Tibial nerve (tissue), 4 donors: ENCODE measurements at places on chromosomes 1 and 21. TPM values are rescaled to one million over a fixed set of nuclear protein-coding genes. Genes with fewer than 3 reads are reported as not detected.

FCRL3 gene
- not detected for total RNA-seq

LAMTOR2 gene
- 32.6 TPM for total RNA-seq

DNA sequence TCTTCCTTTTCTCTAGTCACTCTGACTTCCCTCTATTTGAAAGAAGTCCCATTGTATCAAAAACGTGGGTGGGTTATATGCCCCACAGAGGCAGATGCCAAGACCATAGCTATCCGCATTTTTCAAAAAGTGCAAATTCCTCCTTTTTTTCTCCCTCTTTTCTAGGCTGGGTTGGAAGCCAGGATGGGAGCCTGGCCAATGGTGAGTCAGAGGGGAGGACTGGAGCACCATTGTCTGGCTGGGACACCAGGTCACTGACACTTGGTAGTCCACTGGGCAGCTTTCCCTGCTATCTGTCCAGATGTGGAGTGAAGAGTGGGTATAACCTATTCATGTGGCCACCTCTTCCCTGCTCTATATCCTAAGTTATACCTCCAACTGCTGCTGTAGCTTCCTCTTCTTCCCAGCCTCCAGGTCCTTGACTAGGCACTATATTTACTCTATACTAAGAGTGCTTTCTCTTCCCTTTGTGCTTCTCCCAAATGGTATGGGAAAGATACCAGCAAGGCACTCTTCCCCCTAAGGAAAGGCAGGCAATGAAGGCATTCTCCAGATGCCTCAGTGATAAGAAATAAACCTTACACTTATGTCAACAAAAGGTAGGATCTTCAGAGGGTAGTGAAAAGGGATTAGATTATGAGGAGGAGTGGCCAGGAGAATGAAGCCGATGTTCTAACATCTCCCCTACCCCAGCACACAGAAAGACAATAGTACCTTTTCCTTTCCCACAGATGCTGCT lies 12.9 kb downstream of the PI4KB start:
- peak overlapping the region; percentile 77 for H3K27ac ChIP-seq
- H3K4me3 ChIP-seq: no peak overlapping the region
- H3K36me3 ChIP-seq: peaks cover 39% of the 10 kb centered on the region

- H3K27ac ChIP-seq: no peak overlapping the region
- H3K36me3 ChIP-seq: no peaks in the 10 kb centered on the region
These were observed 64.1 kb downstream of the PLEKHA6 start for GRCh38 chr1:204295671-204296070.

GRCh38 chr21:45033791-45034555 lies 40.4 kb upstream of the ADARB1 start:
- H3K4me3 ChIP-seq: peak overlapping the region; percentile 9
- no peaks in the 10 kb centered on the region for H3K27me3 ChIP-seq
- no peaks in the 10 kb centered on the region for H3K36me3 ChIP-seq
- H3K27ac ChIP-seq: no peak overlapping the region
- DNase-seq: peak; percentile 60
- peaks cover 16% of the 10 kb centered on the region for H3K4me1 ChIP-seq

DNA sequence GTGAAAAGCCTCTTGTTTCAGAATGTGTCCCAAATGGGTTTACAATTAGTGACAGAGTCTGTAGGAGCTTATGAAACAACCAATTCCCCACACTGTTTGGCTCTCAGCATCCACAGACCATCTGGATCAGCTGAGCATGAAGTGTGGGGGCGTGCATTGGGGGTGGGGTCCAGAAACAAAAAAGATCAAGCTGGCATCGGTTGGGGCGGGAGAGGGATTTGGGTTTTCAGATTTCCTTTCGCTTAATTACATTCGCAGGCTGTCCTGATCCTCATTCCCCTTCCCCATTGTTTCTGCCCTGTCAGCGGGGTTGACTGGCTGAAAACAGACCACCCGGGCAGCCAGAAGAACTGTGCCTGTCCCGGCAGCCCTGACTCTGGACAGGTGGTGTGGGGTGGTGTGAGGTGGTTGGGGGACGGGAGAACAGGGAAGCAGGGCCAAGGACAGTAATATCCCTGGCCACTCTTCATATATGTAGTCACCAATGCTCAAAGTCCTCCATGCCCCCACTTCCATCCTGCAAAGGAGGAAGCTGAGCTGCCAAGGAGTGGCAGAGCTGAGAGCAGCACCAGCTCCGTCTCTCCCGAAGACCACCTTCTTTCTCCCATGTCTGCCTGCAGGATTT lies 92.0 kb downstream of the IER5 start:
- DNase-seq: no peak
- no peaks in the 10 kb centered on the region for H3K4me1 ChIP-seq
- peak overlapping the region; percentile 64 for H3K27ac ChIP-seq
- no peaks in the 10 kb centered on the region for H3K27me3 ChIP-seq

DNA sequence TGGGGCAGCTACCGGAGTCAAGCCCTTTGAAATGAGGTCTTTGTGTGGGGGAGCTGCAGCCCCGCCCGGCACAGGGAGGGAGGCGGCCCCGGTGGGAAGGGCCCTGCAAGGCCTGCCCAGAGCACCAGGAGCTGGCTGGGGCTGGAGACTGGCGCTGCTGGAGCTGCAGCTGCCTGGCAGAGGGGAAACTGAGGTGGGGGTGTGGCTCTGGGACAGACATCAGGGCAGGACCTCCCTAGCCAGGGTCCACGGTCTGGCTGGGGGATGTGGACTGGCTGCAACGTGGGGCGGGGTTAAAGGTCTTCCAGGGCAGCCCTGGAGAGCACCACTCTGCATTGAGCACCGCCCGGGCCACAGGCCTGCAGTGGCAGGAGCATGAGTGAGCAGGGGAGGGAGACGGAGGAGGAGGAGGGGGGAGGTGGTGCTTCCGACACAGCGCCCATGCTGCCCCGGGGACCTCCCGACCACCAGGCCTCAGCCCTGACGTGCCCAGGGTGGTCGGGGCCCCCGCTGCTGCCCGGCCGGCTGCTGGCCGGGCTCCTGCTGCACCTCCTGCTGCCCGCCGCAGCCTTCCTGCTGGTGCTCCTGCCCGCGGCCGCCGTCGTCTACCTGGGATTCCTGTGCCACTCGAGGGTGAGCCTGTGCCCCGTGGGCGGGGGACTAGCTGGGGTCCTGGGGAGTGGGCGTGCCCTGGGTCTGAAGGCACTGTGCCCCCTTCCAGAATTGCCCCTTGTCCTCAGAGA lies 4.8 kb upstream of the ANKRD65 start:
- no peak for DNase-seq
- H3K27me3 ChIP-seq: peaks cover 7% of the 10 kb centered on the region
- peak overlapping the region; percentile 16 for H3K4me3 ChIP-seq
- peak overlapping the region; percentile 48 for H3K27ac ChIP-seq

DNA sequence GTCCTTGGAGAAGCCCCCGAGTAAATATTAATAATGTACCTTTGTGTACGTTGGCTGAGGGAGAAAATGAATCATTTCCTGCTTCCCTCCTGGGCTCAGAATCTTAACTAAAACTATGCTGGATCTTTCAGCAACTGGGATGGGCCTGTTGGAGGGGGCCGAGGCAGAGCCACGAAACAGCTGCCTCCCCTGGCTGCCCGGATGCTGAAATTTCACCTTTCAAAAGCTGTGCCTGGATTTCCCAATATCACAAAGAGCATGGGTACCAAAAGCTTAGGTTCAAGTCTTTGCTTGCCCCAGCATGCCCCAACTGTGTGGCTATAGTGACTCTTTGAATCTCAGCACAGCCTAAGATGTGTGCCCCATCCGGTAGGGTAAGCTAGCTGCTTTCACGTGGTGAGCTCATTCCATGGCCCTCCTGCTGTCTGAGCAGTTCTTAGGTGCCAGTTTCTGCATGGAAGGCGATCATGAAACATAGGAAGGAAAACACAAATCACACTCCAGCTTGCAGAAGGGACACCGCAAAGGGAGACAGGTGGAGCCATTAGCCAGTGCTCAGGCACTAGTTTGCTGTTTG lies 473.5 kb downstream of the PTPRU start:
- no peak overlapping the region for H3K27ac ChIP-seq
- no peaks in the 10 kb centered on the region for H3K4me1 ChIP-seq
- no peaks in the 10 kb centered on the region for H3K36me3 ChIP-seq
- no peak overlapping the region for H3K4me3 ChIP-seq

DNA sequence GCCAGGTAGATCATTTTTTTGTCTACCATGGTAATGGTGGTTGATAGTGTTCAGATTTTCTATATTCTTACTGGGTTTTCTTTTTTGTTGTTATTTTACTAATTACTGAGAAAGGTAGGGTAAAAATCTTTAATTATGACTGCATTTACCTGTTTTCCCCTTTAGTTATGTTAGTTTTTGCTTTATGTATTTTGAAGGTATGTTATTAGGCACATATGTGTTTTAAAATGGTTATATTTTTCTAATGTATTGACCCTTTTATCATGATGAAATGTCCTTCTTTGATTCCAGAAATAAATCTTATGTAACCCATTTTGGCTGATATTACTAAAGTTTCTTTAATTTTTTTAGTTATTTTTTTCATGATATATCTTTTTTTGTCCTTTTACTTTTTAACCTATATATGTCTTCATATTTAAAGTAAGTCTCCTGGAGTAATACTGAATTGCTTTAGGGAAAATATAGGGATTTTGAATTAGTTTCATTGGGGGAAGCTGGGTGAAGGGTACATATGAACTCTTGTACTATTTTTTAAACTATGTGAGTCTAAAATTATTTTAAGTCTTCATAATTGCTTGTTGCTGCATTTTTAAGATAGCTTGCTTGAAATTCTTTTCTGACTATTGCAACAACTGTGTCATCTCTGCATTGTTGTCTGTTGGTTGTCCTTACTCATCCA lies 22.4 kb downstream of the SLC35A3 start:
- H3K27ac ChIP-seq: no peak overlapping the region
- no peaks in the 10 kb centered on the region for H3K4me1 ChIP-seq
- H3K36me3 ChIP-seq: peaks cover 5% of the 10 kb centered on the region
- DNase-seq: no peak

DNA sequence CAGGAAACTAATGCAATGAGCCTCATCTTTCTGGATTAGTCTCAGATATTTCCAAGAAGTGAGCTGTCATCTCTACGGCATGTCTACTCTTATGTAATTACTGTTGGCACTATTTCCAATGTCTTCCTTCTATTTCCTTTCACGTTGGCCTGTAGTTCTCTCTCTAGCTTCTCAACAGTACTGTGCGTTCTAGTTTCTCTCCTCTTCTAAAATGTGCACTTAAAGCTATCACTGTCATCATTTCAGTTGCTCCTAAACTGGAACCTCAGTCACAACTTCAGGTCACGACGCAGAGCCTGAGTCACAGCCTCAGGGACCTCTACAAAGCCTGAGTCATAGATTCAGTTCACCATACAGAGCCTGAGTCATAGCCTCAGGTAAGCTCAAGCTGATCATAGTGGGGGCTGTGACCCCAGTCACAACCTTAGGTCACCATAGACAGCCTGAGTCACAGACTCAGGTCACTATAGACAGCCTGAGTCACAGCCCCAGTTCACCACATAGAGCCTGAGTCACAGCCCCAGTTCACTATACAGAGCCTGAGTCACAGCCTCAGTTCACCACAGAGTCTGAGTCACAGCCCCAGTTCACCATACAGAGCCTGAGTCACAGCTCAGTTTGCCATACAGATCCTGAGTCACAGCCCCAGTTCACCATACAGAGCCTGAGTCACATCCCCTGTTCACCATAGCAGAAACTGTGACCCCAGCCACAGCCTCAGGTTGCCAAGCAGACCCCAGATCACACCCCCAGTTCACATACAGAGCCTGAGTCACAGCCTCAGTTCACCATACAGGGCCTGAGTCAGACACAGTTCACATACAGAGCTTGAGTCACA lies 13.0 kb downstream of the WNT9A start:
- H3K4me1 ChIP-seq: no peaks in the 10 kb centered on the region
- H3K36me3 ChIP-seq: no peaks in the 10 kb centered on the region
- DNase-seq: no peak
- no peak overlapping the region for H3K4me3 ChIP-seq

GRCh38 chr1:15680561-15681348 lies 3.4 kb upstream of the PLEKHM2 start:
- no peak for DNase-seq
- no peak overlapping the region for H3K4me3 ChIP-seq
- no peaks in the 10 kb centered on the region for H3K36me3 ChIP-seq
- peak overlapping the region; percentile 99 for H3K27ac ChIP-seq
- H3K4me1 ChIP-seq: no peaks in the 10 kb centered on the region
- no peaks in the 10 kb centered on the region for H3K27me3 ChIP-seq

DNA sequence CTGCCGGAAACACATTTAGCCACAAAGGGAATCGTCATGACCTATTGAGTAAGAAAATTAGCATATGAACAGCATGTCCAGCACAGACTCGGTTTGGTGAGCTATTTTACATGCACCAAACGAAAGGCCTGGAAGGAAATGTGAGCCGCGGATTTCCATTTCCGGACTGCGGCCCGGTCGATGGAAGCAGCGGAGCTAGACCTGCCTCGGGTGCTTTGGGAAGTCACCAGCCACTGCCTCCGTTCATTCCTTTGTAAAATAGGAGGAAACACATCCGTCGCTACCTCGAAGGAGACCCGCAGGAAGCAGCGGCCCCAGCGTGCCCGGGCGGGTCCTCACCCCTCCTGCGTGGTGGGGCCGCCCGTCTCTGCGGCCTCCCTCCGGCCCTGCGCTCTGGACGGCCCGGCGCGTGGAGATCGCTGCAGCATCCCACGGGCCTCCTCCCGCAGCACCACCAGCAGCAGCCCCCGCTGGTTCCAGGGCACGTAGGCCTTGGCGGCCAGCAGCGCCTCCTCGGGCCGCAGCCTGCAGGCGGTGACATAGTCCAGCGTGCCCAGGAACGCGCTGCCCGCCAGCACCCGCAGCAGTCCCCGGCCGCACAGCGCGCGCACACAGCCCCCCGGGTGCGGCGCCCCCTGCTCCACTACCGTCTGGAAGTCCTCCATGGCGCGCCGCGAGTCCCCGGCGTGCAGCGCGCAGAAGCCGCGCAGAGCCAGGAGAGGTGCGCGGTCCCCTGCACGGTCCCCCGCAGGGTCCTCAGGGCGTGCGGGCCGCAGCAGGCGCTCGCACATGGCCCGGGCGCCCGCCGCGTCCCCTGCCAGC lies 12.1 kb downstream of the TTC34 start:
- H3K27ac ChIP-seq: no peak overlapping the region
- no peaks in the 10 kb centered on the region for H3K4me1 ChIP-seq
- H3K36me3 ChIP-seq: no peaks in the 10 kb centered on the region

GRCh38 chr1:203056516-203056915 lies 29.3 kb downstream of the MYOG start:
- H3K27ac ChIP-seq: no peak overlapping the region
- no peak for DNase-seq
- no peaks in the 10 kb centered on the region for H3K27me3 ChIP-seq
- no peak overlapping the region for H3K4me3 ChIP-seq
- peaks cover 5% of the 10 kb centered on the region for H3K4me1 ChIP-seq
- no peaks in the 10 kb centered on the region for H3K36me3 ChIP-seq

DNA sequence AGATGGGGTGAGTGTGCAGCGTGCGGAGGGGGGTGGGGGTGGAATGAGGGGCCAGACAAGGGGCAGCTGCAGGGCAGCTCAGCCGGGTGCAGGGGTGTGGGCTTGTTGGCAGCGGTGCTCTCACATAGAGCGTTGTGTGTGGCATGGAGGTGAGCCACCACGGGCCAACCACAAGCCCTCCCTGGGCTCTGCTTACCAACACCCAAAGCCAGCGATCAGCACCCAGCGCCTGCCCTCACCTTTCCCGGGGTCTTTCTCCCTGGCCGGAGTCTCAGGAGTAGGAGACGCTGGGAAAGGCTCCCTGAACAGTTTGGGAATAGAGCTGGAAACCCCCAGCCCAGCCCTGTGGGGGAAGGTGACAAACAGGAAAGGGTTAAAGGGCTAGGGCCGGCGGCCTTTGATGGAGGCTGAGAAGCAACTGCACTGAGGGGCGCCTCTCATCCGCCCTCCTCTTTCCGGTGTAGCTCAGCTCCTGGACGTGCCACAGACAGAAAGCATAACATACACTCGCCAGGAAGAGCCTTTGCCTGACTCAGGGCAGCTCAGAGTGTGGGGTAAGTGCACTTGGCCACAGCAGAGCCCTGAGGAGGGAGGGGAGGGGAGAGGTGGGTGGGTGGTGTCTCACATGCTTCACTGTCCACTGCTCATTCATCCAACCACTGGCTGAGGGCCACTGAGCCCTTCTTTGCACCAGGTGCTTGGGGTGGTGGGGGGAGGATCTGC lies 577 bp downstream of the IKBKE start:
- no peaks in the 10 kb centered on the region for H3K27me3 ChIP-seq
- peak overlapping the region; percentile 64 for H3K4me3 ChIP-seq
- DNase-seq: no peak
- H3K4me1 ChIP-seq: peaks cover 48% of the 10 kb centered on the region
- no peak overlapping the region for H3K27ac ChIP-seq
